Right ventricle myocardium inferior (tissue), 1 donor: ENCODE measurements at places on chromosomes 6 and 20. TPM values are rescaled to one million over a fixed set of nuclear protein-coding genes. Genes with fewer than 3 reads are reported as not detected.

Gene MACROD2
- total RNA-seq, result 5.0 TPM

Gene SPATA25
- 2.0 TPM for total RNA-seq

Gene AIF1
- 22.1 TPM for total RNA-seq

Gene NKAIN4
- total RNA-seq, result not detected

- no peak for DNase-seq
Measured at GRCh38 chr6:168799067-168799466, 358.1 kb downstream of the SMOC2 start.

- no peak for DNase-seq
Measured at GRCh38 chr6:21905531-21905930, 312.0 kb downstream of the SOX4 start.

DNA sequence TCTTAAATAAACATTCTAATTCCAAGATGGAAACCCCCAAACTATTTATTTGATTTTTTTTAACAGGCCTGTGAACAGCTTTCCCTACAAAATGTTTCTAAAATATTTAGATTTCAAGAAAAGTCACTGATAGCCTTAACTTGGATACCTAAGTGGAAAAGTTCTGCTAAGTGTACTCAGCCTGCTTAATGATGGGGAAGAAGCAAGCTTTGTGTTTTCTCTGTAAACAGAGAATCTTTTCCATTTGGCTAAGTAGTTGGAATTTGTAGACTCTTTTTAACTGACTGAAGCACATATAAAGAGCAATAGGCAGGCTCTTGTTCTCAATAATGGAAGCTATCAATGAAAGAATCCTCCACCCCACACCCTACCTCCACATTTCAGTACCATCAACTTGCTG, 108.2 kb downstream of the KIF6 start:
- DNase-seq, result no peak

GRCh38 chr6:81783893-81784292, 31.4 kb upstream of the TENT5A start:
- DNase-seq, result no peak

- DNase-seq, result no peak
Measured at GRCh38 chr6:3297006-3297405, 38.3 kb downstream of the PSMG4 start.
